Activated CD8-positive, alpha-beta memory T cell treated with anti-CD3 and anti-CD28 coated beads, Interleukin-2, amount 50 U/mL, for 4 hours (primary cell): ENCODE measurements at places on chromosomes 12 and 14.
A peak's percentile ranks its signal among the peaks of the same experiment; 100 is the strongest.

DNA sequence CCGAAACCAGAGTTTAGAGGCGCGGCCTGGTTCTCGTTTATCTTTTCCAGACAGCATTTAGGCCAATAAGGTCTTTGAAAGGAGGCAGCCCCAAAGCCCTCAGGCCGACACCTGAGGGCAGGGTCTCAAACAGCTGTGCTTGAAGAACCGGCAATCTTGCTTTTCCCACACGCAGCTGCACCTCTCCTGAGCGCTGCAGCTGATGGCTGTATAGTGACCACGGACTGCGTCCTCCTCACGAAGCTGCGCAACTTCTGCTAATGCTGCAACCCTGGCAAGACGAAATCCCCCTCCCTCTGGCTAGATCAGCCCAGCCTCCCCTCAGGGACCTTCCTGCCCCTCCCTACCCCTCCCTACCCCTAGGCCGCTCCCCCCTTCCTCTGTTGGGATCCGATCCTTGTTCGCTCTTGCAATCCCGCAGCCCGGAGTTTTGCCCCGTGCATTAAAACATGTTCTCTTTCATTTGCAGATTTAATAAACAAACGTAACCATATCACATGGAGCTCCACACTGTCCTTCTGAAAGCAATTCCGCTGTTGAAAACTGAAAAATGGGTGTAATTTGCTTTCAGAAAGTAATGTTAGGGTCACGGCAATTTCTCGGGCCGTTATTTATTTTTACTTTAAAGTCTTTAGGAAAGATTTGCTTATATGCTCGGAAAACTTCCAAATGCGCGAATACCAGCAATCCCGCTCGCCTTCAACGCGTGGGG, 4.8 kb upstream of the PAX9 start:
- no peak for DNase-seq

GRCh38 chr12:115000038-115000437, 316.1 kb upstream of the TBX3 start:
- no peak for DNase-seq

GRCh38 chr14:100486025-100486828, 101.0 kb downstream of the BEGAIN start:
- DNase-seq, result peak; percentile 58

GRCh38 chr14:50123062-50123461, 6.7 kb upstream of the VCPKMT start:
- no peak for DNase-seq

- no peak for DNase-seq
These were observed 13.9 kb downstream of the ANKRD9 start for GRCh38 chr14:102495491-102496330.

DNA sequence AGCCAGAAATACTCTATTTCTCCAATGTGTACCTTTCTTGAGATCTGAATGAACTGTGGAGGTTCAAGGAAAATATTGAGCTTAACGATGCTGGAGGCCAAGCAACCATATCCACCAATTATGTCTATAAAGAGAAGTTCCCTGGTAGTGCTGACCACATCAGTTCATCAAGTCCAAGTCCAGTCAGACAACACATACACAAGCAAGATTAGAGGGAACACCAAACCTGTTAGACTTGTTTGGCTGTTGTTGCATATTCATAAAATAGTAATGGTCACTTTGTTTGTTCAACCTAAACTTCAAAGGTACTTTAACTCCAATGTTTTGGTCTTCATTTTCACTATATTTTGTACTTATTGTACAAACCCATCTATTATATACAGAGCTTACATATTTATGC, 81.6 kb downstream of the LMO3 start:
- DNase-seq, result no peak

DNA sequence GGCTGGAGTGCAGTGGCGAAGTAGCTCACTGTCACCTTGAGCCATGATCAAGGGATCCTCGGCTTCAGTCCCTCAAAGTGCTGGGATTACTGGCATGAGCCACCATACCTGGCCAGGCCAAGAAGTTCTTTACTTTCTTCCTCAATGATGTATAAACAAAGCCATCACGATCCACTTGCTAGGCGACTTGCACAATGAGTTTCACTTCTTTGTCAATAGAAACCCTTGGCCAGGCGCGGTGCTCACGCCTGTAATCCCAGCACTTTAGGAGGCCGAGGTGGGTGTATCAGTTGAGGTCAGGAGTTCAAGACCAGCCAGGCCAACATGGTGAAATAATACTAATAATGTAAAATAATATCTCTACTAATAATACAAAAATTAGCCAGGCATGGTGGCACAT, 14.4 kb upstream of the SPSB2 start:
- no peak for DNase-seq

DNA sequence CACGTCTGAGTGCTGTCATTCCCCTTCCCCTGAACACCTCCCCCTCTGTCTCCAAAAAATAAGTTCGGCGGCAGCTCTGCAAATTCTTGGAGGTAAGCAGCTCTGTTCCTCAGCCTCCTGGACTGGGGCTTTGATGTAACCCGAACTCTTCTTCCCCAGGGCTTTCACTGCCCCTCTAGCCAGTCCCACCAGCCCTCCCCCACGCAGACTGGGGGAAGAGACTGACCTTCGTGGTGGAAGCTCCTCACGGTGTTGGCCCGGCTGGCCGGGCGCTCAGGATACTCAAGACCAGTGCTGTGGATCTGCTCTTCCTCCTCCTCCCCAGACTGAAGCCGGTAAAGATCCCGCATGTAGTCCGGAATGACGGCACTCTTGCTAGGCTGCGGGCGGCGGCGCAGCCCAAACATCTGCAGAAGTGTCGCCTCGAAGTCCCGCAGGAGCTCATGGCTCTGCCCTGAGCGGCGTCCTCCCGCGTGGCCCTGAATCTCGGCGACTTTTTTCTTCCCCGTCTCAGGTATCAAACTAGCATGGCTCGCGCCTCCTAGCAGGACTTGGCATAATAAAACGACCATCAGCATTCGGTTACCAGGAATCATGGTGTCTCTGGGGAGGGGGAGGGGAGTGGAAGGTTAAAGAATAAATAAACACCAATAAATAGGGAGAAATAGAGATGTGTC, 4.9 kb downstream of the BMP4 start:
- no peak for DNase-seq

DNA sequence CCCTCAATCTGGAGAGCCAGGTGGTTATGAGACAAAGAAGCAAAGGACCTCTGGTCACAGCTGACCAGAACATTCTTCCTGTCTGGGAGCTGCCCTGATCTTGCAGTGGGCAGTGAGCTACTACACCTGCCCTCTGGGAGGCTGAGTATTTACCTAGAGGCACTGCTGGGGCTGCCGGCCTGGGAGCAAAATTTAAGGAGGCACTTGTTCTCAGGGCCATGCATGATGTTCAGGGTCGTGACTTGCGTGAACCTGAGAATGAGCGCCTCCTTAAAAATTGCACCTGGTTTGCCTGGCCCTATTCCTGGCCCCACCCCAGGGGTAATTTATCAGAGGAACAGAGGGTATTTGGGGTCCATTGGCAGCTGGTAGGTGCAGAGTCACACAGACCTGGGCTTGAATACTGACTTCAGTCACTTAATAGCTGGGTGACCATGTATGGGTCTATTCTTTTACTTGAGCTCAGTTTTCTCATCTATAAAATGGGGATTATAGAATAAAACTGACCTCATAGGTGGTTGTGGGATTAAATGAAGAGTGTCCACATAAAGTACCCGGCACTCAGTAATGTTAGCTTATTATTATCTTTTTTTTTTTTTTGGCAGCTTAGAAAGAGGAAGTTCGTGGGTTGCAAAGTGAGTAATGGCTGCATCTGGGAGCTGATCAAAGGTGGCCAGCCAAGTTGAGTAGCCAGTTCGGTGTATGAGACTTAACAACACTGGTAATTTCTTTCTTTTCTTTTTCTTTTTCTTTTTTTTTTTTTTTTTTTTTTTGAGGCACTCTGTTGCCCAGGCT, 107.4 kb upstream of the MED13L start:
- no peak for DNase-seq

DNA sequence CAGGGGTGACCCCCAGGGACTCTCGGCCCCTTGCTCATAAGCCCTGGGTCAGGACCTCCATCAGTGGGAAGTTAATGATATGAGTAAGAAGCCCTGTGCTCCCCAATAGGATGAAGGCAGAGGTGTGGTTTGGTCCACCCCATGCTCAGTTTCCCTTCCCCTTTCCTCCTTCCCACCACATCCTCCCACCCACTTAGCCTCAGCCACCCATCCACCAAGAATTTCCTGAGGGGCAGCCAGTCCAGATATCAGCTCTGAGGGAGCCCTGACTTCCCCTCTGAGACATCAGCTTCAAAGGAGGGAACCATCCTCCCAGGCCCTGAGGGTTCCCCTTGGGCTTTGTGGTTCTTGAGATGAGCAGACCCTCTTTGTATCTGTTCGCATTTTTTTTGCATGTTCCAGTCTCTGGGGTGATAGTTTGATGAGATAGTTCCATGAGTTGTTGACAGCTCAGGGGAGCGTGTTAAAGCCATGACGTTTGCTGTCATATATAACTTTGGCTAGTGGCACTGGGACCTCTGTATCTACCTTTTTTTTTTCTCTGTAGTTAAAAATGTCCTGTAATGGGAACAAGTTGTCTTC, 71.2 kb downstream of the LGMN start:
- no peak for DNase-seq

DNA sequence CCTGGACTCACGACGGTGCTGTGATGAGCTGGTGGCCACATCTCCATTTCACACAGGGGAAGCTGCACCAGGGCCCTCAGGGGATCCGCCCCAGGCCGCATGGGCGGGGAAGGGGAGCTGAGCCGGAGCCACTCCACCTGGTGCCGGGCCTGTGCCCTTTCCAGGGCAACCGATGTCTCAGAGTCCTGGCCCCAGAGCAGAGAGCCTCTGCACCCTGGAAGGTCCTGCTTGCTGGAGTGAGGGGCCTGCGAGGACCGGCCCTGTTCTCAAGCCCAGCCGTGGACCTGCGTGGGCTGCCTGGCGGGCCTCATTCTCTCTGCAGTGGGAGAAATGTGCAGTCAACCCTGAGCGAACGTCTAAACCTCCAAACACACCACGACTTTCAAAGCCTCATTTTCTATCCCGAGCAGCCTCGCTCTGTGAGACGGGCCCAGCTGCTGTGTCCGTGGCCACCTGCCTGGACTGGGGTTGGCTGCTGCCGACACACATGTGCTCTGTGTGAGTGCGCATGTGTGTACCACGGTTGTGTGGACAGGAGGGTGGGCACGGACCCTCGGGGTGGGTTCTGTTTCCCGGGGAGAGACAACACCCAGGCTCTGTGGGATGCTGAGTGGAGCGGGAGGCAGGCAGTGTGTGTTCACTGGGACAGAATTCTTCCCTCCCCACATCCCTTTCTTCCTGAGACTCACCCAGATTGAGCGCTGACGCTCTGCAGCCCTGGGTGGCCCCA, 163.5 kb downstream of the KIF26A start:
- no peak for DNase-seq

DNA sequence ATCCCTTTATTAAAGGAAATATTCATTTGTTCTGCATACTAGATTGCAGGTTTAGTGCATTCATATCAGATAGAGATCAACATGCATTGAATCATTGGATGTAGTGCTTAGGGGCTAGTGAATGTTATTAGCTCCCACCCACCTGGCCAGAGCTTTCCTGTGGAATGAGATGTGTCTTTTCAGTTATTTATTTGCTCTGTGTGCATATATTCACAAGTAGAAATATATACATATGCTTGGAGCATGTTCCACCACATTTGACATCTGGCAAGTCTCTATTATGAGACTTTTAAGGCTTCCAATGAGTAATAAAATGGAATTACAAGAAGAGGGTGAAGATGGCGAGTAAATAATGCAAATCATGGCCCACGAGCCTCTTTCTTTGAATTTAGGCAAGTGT, 180.0 kb upstream of the LMO3 start:
- no peak for DNase-seq

DNA sequence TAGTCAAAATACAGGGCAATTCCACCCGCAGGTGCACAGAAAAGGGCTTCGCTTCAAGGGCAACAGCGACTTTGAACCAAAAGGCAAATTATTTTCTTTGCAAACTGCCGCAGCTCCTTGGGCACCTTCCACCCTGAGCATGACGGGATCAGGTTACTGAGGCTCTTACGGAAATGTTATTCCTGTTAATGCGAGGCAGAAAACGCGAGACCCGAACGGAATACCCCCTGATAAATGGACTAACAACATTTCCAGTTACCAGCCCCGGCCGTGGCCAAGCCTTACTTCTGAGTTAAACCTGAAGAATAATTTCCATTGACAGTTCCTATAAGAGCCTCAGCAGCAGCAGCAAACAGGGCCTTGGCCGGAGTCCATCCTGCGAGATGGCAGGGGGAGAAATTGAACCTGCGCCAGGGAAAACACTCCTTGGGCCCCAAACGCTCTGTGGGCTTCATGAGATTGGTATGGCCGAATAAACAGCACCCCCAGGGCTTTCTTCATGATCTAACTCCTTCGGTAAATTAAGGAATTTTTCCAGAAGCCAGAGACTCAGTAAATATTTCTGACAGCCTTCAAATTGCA, 70.0 kb upstream of the DICER1 start:
- DNase-seq, result no peak

GRCh38 chr12:95877622-95878021, 18.9 kb downstream of the SNRPF start:
- no peak for DNase-seq

GRCh38 chr14:64755781-64756221, 51.6 kb downstream of the PLEKHG3 start:
- peak; percentile 53 for DNase-seq

- DNase-seq, result no peak
These were observed 216.5 kb downstream of the C12orf50 start for GRCh38 chr12:87812681-87813080.

DNA sequence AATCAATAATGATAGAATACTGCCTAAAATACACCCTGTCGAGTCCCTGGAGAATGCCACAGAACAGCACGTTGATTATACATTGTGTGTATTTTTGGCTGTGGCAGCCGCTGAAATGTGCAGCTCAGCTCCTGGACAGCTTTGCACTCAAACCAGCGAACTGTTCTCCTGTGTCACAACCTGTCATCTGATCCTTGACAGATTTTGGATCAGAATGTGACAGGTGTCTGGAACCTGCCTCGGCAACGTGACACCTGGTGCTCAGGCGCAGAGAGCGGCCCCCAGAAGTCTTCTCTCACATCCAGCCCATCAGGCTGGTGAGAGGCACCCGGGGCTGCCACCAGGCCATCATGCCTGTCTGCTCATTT, 19.3 kb downstream of the MVK start:
- DNase-seq, result no peak

DNA sequence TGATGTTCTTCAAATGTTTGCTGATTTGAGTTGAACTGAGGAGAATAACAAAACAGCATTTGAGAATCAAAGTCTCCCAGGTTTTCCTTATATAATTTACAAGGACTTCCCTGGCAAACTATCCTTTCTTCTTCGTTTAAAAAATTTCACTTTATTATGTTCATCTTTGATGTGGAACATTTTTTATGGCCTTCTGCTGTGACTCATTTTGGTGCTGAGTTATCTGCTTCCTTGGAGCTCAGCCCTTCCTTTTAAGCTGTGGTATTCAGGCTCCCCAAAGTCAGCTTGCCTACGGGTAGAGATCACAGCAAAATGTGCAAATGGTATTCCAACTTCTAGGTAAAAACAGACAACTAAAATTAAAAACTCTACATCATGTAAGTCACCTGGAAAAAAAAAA, 1.4 kb upstream of the ANO4 start:
- no peak for DNase-seq

GRCh38 chr12:18296909-18297280, 35.6 kb downstream of the PIK3C2G start:
- DNase-seq, result no peak

- no peak for DNase-seq
These were observed 3.0 kb upstream of the PIANP start for GRCh38 chr12:6703631-6704030.
